ENCODE measurements at places on chromosomes 3 and 15.

- DNase-seq: no peak
These were observed 23.7 kb upstream of the PRTG start for GRCh38 chr15:55766676-55767075.

DNA sequence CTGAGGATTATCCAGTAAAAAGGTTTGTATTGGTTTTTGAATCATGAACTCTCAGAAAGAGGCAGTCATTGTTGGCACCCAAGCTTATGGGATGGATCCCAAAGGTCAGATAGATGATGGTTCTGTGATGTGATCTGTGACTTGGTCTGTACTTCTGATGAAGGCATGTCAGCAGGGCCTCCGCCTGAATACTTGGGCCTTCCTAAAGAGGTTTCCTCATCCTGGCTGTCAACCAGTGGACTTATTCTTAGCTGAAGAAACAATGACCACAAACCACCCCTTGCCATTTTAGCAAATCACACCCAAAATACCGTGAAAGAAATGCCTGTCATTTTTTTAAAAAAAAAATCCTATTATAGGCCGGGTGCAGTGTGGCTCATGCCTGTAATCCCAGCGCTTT, 48.2 kb upstream of the SLC9A9 start:
- no peak for DNase-seq

GRCh38 chr3:140165781-140166180, 230.8 kb downstream of the CLSTN2 start:
- DNase-seq: no peak

GRCh38 chr3:195093731-195094130, 177.2 kb downstream of the XXYLT1 start:
- no peak for DNase-seq

DNA sequence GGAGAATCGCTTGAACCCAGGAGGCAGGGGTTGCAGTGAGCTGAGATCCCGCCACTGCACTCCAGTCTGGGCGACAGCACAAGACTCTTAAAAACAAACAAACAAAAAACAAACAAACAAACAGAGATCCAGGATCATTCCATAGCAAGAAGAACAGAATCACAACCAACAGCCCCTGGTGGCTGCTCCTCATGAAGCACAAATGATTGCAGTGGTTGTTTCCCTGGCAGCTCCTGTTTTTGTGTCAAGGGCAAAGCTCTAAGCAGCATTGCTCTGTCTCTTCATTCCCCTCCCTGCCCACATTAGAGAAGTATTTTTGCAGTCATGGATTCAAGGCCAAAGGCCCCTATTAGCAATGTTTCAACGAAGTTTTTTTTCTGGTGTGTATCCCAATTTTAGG, 25.8 kb upstream of the BLM start:
- no peak for DNase-seq

GRCh38 chr3:154250291-154250690, 74.0 kb downstream of the DHX36 start:
- no peak for DNase-seq

DNA sequence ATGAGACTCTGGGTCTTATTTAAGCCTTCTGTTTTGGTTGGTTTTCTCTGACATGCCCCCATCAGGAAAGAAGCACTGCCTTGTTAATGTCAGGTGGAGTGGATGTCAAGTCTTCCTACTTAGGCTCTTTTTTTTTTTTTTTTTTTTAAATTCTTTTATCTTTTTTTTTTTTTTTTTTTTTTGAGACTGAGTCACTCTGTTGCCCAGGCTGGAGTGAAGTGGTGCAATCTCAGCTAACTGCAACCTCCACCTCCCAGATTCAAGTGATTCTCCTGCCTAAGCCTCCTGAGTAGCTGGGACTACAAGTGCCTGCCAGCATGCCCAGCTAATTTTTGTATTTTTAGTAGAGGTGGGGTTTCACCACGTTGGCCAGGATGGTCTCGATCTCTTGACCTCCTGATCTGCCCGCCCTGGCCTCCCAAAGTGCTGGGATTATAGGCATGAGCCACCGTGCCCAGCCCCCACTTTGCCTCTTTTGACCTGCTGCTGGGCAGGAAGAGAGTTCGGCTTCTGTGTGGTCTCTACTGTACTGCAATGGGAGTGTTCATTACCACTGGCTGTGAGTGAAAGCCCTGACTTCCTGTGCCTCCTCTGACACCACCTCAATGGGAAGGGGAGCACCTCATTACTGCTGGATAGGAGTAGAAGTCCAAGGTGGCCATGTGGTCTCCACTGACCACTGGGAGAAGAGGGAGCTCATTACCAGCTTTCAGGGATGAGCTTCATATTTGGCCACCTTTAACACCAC, 10.9 kb downstream of the CTDSPL start:
- DNase-seq: no peak

- DNase-seq: peak; percentile 49
These were observed 132.3 kb upstream of the NEO1 start for GRCh38 chr15:72919936-72920465.

GRCh38 chr3:69178082-69178481, 55.7 kb upstream of the LMOD3 start:
- no peak for DNase-seq

DNA sequence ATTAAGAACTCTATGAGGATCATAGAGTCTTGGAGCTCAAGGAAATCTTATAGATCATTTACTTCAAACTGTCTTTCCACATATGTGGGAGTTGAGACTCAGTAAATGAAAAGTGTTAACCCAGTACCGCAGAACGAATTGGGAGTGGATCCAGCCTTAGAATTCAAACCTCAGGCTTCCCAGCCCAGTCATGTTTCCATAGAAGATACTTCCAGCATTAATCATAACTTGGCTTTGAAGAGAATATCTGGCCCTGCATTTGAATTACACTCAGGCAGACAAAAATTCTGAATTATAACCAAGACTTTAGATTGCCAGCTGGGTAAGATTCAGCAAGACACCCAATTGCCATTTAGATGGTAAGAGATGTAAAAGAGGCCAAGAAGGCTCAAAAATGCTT, 972.0 kb downstream of the TUSC7 start:
- no peak for DNase-seq

DNA sequence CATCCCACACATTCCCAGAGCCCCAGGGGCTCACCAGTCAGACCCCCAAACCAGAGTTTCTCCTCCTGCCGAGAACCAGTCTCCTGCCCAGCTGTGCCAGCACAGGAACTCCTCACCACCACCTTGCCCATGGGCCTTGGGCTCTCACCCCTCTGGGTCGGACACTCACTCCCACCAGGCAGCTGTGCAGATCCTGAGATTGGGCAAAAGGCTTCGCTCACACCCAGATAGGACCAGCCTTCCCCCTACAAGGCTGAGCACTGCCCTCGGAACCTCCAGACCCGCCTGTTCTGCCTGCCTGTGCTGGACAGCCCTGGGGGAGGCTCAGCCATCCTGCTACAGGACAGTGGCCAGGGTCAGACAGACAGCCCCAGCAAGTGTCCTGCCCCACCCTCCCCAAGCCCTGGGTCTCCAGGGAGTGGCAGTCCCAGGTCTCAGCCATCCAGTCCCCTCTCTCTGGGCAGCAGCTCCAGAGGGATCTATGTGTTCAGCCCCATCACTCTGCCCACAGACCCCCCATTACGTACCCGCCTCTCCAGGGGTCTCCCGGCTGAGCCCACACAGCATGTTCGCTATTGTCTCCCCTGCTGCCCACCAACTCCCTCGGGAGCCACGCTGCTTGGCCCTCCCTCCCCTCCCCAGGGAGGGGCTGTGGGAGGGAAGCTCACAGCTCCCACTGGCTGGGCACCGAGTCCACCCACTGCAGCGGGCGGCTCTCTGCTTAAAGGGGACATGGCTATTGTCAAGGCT, at the start of gene GRIP2:
GRIP2 (minus strand) TSS at position 601 of the 750 bp plus-strand sequence; CDS start at position 567, 34 bp downstream.
- DNase-seq: no peak

- no peak for DNase-seq
These were observed 40.6 kb downstream of the ASB7 start for GRCh38 chr15:100642950-100643338.

- no peak for DNase-seq
These were observed 2.2 kb upstream of the CCR5 start for GRCh38 chr3:46368569-46368968.

- no peak for DNase-seq
These were observed 35.5 kb downstream of the RFX7 start for GRCh38 chr15:56208185-56208584.

DNA sequence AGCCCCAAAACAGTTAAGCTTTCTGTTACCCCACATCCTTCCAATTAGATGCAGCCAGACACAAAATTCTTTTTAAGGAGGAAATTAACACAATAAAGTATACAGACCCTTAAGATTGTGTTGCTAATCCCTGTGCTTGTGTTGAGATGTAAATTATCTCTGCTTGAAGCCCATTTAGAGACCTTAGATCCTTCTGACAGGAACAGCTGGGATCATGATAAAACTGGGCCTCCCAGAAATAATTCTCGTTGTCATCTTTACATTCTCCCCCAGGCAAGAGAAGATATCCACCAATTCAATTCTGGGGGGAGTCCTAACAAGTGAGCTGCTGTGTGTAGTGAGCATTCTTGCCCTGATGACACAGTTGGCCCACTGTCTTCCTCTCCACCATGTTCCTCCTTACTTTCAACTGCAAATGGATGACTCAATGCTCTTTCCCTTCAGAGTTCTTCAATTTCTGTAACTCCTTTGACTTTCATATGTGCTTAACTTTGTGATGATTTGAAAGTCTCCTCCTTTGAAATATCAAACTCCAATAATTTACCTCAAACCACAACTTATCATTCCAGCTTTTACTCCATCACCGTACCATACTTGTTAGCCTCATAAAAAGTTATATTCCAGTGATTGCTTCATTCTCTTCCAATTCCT, 186.6 kb downstream of the RAP2B start:
- DNase-seq: no peak

GRCh38 chr3:46236294-46237054, 5.8 kb upstream of the CCR3 start:
- DNase-seq: no peak

DNA sequence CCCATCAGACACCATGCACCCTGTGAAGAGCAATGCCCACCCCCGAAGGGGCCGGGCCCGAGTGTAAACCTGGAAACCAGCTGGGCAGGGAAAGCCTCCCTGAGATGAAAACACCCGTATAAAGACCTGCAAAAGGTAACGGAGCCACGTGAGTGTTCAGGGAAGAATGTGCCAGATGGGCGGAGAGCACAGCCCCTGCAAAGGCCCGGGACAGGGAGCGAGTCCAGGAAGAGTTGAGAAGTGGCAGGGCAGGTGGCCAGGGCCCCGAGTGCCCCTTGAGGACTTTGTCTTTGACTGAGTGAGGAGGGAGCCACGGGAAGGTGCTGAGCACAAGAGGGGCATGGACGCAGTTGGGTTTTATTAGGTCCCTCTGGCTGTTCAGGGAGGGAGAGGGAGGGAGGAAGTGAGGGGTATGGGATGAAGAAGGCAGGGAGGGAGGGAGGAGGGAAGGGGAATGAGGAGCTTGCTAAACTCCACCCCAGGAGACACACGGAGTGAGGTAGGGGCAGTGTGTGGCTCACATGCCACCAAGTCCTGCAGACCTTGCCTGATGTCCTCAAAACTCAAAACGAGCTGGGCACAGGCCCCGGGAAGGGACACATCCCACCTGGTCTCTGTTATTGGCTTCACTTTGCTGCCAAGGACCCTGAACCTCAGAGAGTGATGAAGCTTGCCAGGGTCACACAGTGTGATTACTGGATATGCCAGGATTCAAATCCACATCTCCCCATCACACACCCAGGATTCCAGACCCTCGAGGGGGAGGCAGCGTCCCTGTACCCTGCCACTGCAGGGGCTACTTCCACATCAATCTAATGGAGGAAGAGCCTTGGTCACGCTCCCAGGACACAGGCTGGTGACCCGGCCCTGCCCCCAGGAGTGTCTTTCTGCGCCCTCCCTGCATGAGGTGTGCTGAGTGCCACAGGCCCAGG, 49.1 kb upstream of the IQSEC1 start:
- no peak for DNase-seq

- no peak for DNase-seq
These were observed 333.4 kb downstream of the SLC9A9 start for GRCh38 chr3:143514874-143515273.

DNA sequence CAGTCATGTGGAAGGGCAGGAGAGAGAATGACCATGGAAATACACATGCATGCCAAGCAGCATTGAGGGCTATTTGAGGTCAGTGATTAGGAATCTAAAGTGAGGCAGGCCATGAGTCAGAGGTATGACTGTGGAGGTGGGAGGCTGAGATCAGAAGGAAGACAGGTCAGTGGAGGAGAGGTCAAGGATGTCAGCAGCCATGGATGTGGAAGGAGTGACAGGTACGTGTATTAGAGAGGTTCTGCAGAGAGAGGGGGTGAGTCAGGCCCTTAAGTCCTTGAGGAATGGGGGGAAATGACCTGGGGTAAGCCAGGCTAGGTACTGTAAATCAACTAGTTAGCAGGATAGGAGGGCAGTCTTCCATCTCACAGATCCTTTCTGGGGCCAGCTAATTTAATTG, 166.6 kb downstream of the ANO10 start:
- DNase-seq: no peak

DNA sequence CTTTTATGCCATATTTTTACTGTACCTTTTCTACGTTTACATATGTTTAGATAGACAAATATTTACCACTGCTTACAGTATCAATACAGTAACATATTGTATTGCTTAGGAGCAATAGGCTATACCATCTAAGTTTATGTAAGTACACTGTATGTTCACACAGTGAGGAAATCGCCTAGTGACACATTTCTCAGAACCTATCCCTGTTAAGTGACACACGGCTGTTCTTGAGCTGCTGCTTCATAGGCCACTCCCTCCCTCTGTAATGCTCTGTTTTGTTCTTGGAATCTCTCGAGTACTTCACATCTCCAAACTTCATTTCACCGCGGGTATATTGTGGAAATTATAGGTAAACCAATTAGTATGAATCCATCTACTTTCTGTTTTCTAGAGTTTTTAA, 13.4 kb upstream of the SELENOT start:
- DNase-seq: no peak
